GM13976 (cell line): ENCODE measurements at places on chromosomes 1 and 21.

GRCh38 chr21:45326169-45326851 is 38.6 kb upstream of the POFUT2 start:
- no peak for DNase-seq

DNA sequence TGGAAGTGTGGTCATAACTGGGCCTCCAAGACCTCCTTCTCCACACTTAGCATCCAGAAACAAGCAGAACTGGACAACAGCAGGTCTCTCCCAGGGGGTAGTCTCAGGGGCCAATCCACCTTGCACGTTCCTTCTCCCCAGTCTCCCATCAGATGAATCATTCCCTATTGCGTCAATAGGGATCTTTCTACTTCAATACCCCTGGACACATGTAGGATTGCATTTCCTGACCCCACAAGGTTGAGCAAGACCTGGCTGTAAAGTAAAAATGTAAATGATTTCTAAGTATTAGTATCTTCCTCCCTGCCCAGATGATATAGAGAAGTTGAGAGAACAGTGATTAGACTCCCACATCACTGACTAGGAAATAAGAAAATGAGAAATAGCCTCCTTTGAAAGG is 224.5 kb upstream of the CSF3R start:
- DNase-seq: no peak

GRCh38 chr1:228082918-228083870 is 686 bp downstream of the ARF1 start:
- peak; percentile 64 for DNase-seq

GRCh38 chr1:78071696-78072095 is 25.9 kb downstream of the GIPC2 start:
- no peak for DNase-seq

- no peak for DNase-seq
These were observed 18.7 kb upstream of the FAM78B start for GRCh38 chr1:166185526-166185925.

DNA sequence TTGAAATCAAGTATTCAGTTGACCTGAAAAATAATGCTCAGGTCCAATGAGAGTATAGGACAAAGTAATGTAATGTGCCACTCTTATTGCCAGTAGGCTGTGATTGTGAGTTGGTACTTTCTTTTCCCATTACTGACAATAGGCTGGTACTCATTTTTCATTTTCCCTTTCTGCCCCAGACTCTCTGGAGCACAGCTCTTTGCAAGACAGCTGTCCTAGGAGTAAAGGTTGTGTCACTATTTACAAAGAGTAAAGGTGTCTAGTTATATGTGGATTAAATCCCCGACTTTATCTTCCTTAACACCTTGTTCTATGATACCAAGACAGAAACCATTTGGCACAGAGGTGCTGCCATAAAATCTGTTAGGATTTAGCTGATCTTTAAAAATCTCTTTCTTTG is 32.3 kb upstream of the RASAL2 start:
- DNase-seq: no peak
